MV-4-11 (cell line): ENCODE measurements at places on chromosomes 3 and 15.
A peak's percentile ranks its signal among the peaks of the same experiment; 100 is the strongest.

GRCh38 chr3:5791558-5791957 lies 604.1 kb downstream of the EDEM1 start:
- DNase-seq, result no peak

- DNase-seq, result no peak
Observed at GRCh38 chr3:71581457-71582035, 2.0 kb downstream of the FOXP1 start.

DNA sequence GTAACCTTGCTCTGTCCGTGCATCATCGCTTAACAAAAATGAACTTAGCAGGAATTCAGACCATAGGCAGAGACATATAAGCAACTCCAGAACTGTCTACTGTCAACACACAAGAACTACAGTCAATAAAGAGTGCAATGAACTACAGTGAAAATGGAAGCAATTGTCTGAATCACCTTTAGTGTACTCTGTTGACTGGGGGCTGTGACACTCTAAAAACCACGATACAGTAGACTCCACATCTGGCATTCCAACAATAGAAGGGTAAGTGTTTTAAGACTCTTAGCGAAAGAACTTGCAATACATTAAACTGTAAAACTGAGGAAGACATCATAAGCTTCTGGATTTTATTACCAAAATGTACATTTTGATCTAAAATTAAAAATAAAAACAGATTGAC lies 347.3 kb downstream of the ZBTB20 start:
- no peak for DNase-seq

- no peak for DNase-seq
Observed at GRCh38 chr3:124873226-124873625, 13.9 kb downstream of the ITGB5 start.

- DNase-seq, result peak; percentile 49
Observed at GRCh38 chr15:65571971-65572370, 39.0 kb downstream of the INTS14 start.

DNA sequence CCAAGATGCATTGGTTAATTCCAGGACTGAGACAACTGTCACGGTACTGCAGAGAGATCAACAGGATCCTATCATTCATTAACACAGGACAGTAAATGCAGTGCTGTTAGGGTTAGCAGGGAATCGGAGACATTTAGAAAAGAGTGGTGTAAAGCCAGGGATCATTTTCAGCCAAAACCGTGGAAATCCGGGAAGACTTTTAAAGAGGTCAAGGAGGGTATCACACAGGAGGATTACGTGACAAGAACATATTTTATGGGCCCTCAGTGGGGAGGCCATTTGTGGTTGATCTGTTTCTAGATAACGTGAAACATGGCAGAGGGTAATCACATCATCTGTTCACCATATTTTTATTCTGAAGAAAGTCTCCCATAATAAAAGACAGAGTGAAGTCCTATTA lies 216.1 kb downstream of the PTPRG start:
- DNase-seq, result no peak

- DNase-seq, result no peak
Observed at GRCh38 chr3:195727606-195728195, 6.9 kb downstream of the MUC20 start.

DNA sequence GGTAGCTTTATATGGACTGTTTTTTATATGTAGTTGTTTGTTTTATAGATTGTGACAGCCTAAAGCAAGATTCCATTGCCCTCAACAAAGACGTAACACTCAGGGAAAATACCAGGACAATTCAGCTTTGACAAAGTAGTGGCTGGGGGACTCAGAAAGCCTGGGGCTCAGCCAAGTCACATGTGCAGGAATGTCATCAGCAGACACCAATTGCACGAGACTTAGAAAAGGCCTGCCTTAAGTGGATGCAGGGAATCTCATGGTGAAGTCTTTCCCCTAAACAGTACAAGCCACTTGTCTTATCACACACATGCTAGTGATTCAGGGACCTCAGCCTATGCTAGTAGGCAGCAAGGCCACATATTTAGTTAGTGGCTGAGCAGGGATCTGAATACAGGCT lies 381.8 kb upstream of the THBS1 start:
- DNase-seq, result no peak

DNA sequence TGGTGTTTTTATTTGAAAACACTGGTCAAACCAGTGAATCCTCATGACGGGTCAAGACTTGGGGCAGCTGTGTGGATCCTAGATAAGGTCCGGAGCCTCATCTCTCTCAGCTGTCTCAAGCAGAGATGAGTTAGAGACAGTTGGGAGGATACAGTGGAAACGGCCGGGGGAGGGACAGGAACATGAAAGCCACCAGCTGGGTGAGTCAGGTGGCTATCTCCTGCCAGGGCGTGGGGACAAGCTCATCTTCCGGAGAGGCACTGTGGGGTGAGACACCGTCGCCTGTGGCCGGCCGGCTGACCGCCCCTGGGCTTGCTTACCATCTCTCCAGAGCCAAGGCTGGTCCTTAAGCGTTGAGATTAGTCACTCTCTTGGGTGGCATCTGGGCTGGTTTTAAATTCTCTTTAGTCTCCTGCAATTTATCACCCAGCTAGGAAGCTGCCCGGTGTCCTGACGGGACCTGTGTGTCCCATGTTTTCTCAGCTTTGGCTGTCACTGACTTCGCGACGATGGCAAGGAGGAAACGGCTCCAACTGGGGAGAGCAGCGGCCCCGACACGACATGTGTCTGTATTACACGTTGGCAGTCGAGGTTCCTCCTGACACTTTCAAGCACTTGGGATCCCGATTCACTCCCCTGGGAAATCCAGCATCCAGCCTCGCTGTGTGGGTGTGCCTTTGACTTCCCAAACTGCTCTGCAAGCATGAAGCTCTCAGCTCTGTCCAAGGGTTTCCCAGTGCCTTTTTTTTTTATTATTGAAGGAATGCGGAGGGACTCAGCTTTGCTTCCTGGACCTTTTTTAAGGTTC lies 7.5 kb downstream of the ST8SIA2 start:
- no peak for DNase-seq

DNA sequence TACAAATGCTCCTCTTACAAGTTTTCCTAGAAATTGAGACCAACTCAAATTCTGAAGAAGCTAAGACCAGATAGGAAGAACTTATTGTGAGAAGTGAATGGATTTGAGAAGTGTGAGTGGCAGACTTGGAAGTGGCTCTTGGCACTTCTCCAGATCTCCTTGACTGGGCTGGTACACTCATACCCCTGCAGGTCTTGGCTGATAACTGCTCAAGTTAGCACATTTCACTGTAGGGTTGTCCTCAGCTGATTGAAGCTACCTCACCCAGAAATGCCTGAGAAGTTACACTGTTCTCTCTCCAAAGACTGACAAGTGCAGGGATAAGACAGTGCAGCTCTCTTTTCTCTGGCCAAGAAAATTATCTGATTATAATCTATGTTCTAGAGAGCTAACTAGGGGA lies 16.5 kb upstream of the CLDN1 start:
- DNase-seq, result peak; percentile 16

DNA sequence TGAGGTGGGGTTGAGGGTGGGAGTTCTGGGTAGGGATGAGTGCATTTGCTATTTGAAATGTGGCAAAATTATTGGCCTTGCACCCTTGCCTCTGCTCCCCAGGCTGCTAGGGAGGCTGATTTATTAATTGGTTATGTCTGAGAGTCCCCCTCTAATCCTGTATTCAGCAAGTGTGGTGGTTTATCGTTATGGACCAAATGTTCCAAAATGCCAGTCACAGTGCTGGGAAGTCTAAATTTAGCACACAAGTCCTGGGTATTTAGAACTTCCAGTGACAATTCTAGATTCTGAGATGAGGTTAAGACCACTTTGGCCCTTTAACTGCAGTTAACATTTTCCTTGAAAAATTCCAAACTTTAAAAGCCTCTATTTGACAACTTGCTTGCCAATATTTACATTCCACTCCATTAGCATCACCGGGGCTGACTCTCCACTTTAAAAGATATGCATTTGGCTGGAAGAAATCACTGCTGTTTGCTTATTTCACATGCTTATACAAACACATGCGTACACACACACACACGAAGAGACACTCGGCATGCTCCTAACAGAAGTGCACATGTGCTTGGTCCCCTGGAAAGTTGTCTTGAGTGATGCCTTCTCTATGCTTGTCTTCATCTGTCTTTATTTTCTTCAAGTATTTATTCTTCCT lies 247.7 kb downstream of the IL20RB start:
- DNase-seq, result no peak

GRCh38 chr3:170353485-170353884 lies 4.0 kb upstream of the SKIL start:
- no peak for DNase-seq

- DNase-seq, result no peak
Observed at GRCh38 chr3:53715815-53716483, 130.3 kb downstream of the CHDH start.

GRCh38 chr3:155846119-155846518 lies 8.1 kb downstream of the SLC33A1 start:
- DNase-seq, result no peak

DNA sequence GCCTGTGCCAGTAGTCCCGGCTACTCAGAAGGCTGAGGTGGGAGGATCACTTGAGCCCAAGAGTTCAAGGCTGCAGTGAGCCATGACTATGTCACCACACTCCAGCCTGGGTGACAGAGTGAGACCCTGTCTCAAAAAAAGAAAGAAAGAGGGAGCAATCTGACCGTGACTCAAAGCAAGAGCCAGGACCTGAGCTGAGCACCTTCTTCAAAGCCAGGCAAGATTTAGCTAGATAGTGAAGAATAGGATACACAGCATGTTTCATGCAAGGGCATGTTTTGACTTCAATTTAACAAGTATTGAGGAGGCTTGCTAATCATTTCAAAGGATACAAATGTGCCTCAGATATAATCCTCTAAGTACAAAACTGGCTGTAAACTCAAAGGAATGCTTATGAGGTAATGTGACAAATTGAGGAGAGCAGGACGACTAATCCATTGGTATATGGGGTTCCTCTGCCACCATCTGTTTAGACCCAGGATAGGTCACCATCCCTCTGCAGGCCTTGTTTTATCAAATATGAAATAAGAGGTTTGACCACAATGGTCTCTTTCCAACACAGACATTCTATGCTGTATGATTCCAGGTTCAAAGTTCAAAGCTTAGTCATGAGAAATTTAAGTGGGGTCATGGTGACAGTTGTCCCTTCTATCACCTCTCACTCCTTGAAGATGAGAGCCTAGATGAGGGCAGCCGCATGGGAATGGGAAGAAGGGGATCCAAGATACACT lies 33.2 kb downstream of the RAB27A start:
- peak; percentile 24 for DNase-seq

DNA sequence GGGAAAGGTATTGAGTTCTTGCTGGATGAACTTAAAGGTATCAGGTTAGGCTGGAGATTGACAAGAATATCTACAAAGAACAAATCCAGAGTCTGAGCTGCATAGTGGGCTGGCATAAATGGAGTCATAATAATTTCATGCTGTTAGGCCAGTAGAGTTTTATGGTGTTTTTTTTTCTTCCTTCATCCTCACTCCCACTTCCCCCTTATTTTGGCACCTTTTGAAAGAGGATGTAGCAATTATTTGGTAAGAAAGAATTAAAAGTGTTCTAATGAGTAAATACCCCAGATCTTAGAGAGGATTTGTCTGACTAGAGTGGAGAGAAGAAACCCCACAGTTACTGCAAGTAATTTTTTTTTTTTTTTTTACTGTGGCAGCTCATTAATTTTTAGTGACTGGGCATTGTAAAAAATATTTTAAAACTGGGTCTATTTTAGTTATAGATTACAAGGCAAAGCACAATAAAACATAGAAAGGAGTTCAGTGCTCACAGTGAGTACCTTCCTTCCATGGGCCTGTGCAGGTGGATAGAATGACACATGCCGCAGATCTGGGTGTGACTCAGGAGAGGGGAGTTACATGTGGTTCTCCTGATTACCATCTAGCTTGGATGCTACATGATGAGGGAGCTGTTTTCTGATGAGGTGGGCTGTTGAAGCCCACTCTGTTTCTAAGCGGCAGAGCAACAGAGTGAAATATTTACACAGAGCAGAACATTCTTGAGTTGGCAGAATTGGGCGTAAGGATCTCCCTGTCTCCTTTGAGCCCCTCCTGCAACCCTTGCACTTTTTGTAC lies 5.3 kb downstream of the EDEM1 start:
- DNase-seq, result peak; percentile 75

DNA sequence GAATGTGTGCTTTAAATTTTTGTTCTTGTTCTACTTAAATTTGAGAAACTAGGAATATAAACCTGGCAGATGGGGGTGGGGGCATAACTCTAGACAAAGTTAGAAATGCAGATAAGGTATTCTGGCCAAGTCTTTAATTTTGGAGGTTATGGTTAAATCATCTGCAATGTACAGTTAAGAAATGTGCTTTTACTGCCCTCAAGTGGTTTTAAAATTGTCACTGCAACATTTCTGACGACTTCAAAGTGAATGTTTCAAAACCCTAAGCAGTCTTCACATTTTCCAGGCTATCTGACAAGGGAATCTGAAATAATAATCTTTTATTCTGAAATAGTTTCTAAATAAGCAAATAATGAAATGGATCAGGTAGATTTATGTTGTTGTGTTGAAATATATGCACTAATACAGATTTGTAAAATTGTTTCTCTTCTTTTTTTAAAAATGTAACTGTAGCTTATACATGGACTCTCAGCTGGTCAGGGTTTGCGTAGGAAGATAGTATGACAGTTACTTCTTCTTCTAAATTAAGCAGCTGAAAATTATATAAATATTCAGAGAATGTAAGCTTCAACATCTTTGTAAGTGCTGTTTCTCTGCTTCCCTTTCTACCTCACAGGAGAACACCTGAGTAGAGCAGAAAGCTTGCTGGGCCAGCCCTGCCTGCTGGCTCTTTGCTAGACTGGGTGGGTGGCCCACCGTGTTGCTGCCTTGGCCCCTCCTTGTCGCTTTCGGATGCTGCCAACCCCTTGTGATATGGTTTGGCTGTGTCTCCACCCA lies 45.0 kb downstream of the SUCNR1 start:
- peak; percentile 42 for DNase-seq

DNA sequence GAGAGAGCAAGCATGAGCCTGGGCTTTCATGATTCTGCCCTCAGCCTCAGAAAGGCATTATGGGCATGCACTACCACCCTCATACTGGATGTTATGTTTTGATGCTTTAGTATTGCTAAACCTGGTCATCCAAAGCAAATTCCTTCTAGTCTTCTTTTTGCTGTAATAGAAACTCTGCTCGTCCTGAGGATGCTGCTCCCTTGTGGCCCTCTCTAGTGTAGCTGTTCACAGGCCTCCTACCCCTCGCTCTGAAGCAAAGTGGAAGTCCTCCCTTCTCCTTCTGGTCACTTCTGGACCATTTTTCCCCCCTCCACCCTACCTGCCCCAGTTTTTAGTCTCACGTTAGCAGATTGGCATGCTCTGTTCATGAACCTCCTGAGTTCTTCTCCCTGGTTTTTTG lies 22.9 kb upstream of the CCNL1 start:
- no peak for DNase-seq
